ENCODE measurements at places on chromosomes 6 and 20.

- peak; percentile 51 for DNase-seq
Observed at GRCh38 chr6:33694401-33694931, 17.0 kb downstream of the UQCC2 start.

GRCh38 chr6:107418118-107418517 lies 41.2 kb downstream of the PDSS2 start:
- DNase-seq: peak; percentile 69

DNA sequence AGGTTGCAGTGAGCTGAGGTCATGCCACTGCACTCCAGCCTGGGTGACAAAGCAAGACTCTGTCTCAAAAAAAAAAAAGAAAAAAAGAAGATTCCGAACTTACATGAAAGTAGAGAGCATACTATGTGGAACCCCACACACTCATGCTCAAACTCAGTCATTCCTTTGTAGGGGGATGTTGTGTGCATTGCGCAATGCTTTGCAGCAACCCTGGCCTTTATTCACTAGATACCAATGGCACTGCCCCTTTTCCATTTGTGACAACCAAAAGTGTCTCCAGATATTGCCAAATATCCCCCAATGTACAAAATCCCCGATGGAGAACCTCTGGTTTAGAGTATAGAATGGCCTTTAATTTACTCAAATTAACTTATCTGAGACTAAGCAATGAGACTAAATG lies 158.6 kb downstream of the GJA1 start:
- DNase-seq: no peak

DNA sequence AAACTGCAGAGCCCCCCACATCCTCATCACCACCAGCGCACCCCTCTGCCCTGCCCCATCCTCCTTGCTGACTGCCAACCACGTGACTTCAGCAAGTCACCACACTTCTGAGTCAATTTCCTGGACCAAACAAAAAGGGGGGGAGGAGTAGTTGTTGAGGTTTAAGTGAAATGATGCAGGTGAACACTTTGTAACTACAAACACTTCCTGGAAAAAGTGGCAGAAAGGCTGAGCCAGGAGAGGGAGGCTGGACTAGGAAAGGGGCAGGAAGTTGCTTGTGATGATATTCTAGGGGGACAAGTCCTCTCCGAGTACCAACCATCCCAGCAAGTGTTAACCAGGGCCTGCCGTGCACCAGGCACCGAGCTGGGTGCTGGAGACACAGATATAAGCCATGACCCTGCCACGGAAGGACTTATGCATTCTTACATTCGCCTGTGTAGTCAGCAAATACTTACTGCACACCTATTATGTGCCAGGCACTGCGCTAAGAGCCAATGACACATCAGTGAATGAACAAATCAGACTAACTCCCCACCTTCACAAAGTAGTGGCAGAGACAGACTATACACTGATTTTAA lies 67.3 kb downstream of the PREX1 start:
- peak; percentile 66 for DNase-seq

- DNase-seq: no peak
Observed at GRCh38 chr6:150251566-150252186, 108.8 kb downstream of the PPP1R14C start.

DNA sequence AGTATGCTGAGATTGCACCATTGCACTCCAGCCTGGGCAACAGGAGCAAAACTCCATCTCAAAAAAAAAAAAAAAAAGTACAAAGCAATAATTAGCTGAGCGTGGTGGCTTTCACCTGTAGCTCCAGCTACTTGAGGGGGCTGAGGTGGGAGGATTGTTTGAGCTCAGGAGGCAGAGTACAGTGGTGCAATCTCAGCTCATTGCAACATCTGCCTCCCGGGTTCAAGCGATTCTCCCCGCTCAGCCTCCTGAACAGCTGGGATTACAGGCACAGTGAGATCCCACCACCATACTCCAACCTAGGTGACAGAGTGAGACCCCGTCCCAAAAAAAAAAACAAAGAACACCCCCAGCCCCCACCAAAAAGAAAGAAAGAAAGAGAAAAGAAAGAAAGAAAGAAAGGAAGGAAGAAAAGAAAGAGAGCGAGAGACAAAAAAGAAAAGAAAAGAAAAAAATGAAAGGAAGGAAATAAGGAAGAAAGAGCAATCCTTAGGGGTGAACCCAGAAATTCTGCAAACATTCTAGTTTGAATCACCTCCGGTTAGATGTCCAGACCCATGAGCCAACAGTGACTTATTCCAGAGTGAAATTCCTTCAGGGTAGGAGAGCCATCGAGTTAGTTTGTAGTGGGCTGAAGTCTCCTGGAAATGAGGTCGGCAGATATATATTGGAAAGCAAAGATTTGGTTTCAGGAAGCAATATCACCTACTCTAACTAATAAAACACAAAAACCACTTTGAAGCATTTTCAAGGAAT lies 3.2 kb upstream of the RIPOR3 start:
- DNase-seq: no peak

DNA sequence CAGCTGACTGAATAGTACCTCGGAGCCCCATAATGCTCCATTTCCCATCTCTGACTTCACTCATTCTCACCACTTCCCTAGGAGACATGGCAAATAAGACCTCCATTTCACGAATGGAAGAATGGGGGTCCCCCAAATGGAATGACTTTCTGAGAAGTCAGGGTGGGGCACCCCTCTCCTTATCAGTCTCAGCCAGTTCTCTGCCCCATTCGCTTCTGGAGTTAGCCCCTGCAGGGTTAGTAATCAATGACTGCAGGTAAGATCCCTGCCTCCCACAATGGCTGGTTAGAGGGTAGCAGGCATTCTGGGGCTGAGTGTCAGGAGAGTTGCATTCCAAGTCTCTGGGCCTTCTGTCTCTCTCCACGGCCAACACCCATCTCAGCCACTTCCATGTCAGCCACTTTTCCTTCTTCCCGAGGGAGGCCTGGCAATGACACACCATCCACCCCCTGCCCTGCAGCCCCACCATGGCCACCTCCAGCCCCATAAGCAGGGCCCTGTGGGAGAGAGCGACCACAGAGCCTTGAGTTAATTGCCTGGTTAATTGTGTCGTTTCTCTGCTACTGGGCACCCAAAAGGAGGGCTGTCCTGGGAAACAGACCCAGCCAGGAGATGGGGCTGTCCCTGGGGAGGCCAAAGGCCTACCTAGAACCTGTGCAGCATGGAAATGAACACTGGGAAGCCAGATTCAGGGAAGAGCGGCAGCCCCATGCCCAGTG lies 13.4 kb downstream of the CCDC167 start:
- DNase-seq: no peak

GRCh38 chr20:54742193-54742592 lies 266.8 kb downstream of the DOK5 start:
- no peak for DNase-seq

- no peak for DNase-seq
Observed at GRCh38 chr6:168221497-168222079, 98.0 kb downstream of the DACT2 start.

- DNase-seq: peak; percentile 80
Observed at GRCh38 chr6:41306187-41306854, 19.8 kb upstream of the TREM1 start.

All from hematopoietic multipotent progenitor cell treated with erythropoietin and hydrocortisone succinate and interleukin-3 and kit ligand, for 6 days (in vitro differentiated cells).